Activated CD8-positive, alpha-beta T cell treated with anti-CD3 and anti-CD28 coated beads for 36 hours (primary cell): ENCODE measurements at places on chromosomes 5 and 9. TPM values are rescaled to one million over a fixed set of nuclear protein-coding genes. Genes with fewer than 3 reads are reported as not detected.

DNA sequence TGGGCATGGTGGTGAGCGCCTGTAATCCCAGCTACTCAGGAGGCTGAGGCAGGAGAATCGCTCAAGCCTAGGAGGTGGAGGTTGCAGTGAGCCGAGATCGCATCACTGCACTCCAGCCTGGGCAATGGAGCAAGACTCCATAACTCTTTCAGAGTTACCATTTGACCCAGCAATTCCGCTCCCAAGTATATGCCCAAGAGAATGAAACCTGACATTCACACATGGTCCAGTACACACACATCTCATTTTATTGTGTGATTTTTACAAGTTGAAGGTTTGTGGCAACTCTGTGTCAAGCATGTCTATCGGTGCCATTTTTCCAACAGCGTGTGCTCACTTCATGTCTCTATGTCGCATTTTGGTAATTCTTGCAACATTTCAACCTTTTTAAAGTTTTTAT, 24.9 kb upstream of the FIBCD1 start:
- DNase-seq, result no peak

- DNase-seq, result no peak
These were observed 352.7 kb upstream of the CD180 start for GRCh38 chr5:67549296-67549618.

DNA sequence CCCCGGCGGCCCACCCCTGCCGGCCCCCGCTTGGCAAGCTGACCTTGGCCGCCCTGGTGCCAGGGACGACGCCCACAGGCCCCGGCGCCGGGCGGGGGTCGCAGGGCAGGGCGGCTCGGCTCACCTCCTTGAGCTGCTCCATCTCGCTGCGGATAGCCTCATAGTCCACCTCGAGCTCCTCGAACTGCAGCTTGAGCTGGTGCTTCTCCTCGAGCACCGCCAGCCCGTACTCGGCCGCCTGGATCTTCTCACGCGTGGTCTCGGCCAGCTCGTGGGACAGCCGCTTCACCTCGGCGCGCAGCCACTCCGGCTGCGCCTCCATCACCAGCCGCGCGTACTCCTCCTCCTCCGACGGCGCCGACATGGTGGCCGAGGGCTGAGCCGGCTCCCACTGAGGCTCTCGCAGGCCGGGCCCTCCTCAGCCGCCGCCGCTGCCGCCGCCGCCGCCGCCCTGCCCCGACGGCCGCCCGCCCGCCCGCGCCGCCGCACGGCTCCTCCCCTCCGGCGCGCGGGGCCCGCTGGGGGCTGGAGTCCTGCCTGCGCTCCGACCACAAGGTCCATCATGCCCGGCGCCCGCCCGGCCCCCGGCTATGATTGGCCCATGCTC, at the start of gene BICD2:
TSS of gene BICD2 (minus strand) at position 453 of the 607 bp plus-strand sequence. CDS start at position 364, 89 bp downstream.
- no peak for DNase-seq

Gene GABRB2
- total RNA-seq, result not detected

Gene SOHLH1
- not detected for total RNA-seq
